NCI-H1694 treated with DMSO at 0.1 percent for 48 hours (cell line): ENCODE measurements at places on chromosomes 2 and 18.
A peak's percentile ranks its signal among the peaks of the same experiment; 100 is the strongest.

- no peak for DNase-seq
Observed at GRCh38 chr2:96537734-96538486, 1.4 kb downstream of the ARID5A start.

DNA sequence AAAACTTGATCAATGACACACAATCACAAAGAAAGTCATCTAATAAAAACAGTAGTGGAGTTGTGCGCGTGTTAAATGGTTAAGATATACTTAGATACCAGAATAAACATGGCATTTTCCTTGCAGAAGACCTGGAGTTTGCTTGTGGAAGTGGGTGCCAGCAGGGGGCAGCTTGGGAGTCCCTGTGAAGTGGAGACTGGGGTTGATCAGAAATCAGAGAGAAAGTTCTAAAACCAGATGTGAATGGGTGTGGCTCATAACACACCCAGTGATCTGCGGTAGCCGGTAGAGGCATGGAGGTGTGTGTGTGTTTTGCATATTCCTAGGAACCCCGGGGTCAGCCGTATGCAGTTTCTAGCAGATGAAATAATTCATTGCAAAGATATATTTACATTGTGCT lies 300.1 kb upstream of the TRIB2 start:
- DNase-seq, result no peak

- no peak for DNase-seq
Observed at GRCh38 chr2:212858496-212858895, 292.9 kb downstream of the IKZF2 start.

DNA sequence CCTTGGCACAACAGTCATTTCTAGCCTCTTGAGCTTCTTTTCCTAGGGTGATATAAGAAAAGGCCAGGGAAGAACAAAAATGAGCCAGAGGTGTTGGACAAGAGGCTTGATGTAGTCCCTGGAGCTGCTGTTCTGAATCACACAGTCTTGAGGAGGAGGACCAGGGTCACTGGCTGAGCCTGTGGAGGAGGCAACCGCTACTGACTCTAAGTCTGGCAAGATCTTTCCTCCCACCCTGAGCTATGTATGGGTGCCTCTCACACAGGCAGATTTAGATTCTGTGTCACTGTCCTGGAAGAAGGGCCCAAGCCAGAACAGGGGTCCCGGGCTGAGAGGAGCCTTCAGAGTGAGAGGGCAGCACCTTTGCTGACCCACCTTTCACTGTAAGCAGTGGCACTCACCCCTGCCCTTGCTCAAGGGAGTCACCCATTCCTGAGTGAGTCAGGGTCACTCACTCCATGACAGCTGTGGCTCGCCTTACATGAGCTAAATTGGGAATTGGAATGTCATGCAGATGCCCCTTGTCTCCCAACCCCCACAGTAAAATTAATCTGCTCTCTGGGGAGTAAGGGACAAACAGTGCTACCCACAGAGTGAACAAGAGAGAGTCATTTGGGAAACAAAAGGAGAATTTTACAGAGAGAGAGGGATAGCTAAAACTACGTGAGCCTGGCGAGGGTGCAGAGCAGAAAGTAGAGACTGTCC lies at the start of gene TRIM54:
TRIM54 (plus strand) TSS at position 575 of the 705 bp plus-strand sequence. CDS start 303 bp downstream, outside the sequence.
- DNase-seq, result no peak

DNA sequence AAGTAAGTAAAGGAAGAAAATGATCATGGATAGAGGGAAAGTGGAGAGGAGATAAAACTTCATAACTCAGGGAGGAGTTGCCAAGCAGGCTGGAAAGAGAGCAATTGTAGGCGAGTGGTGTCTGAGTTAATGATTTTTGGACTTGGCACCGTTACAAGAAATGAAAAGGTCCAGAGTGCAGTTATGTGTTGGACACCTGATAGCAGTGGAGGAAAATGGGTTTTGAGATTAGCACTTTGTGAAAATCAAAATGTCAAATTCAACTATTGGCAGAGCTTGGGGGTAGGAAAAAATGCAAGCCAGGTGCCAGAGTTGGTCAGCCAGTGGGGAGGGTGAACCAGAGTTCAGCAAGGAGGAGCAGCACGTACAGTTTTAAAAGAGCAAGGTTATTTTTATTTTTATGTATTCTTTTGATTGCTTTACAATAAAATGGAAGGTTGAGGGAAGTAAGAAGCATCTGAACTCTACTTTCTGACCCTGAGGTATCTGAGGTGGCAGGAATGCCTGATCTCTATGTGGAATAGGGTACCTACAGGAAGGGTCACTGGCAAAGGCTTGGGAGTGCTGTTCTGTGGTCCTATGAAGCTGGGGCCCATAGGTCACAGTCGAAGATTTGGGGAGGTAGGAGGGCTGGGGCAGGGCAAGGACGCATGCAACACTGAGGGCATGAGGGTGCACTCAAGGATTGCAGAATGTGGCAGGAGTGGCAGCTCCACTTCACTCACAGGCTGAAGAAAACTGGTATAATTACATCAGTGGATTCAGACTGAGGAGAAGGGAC lies 127.5 kb downstream of the CD8B2 start:
- DNase-seq, result no peak

GRCh38 chr2:199130501-199130900 lies 327.2 kb downstream of the SATB2 start:
- DNase-seq, result no peak

GRCh38 chr2:208135794-208136715 lies 6.4 kb upstream of the CRYGC start:
- DNase-seq, result no peak

DNA sequence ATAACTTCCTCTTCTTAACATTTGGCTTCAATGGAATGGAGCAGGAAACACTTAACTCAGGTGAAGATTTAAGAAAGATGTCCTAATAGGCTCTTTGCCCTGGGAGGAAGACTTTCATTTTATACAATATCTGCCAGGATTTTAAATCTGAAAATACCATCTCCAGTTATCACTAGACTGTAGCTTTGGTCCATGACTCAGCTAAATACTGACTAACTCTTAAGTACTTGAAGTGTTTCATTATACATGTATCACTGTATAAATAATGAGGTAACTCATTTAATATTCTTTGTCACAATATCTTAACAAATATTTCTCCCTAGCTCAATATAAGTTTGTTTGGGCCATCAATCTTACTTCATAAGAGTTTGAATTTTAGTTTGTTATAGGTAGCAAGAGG lies 34.7 kb downstream of the RBKS start:
- no peak for DNase-seq

GRCh38 chr2:5695654-5696403 lies 3.6 kb downstream of the SOX11 start:
- peak; percentile 58 for DNase-seq

DNA sequence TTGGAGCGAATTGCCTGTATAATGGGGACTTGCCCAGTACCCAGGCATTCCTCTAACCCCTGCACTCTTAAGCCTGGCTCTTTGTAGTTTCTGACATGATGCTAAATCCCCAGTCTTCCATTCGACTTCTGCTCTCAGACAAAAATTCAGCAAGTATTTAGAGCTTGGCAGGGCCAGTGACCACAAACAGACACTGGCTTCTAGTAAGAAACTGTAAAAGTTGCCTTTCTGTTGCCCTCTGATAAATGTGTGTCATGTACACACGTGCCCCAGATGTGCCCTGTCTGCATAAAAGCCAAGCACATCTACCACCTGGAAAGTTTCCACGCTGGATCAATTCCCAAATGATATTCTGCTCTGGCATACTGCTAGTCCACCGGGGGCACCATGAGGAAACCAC lies 18.0 kb downstream of the PAX3 start:
- no peak for DNase-seq

- no peak for DNase-seq
Observed at GRCh38 chr2:174704642-174705041, 59.6 kb downstream of the CHRNA1 start.

DNA sequence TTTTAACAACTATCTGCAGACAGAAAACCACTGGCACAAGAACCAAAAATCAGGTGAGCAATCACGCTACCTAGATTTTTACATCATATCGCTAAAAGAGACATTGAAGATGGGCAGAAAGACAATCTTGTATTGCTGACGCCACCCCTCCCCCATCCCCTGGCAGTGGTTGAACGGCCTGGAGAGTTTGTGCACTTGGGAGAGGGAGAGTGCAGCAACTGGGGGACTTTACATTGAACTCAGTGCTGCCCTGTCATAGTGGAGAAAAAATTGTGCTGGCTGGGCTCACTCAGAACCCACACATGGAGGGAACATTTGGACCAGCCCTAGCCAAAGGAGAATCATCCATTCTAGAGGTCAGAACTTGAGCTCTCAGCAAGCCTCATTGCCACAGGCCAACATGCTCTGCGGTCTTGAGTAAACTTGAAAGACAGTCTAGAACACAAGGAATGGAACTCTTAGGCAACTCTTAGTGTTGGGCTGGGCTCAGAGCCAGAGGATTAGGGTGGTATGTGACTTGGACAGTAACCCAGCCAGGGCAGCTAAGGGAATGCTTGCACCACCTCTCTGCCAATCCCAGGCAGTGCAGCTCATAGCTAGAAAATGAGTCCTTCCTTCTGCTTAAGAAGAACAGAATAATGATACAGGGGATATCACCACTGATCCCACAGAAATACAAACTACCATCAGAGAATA lies 220.0 kb upstream of the CYP26B1 start:
- DNase-seq, result no peak

GRCh38 chr18:75727456-75727855 lies 300.0 kb upstream of the SMIM21 start:
- DNase-seq, result peak; percentile 31

DNA sequence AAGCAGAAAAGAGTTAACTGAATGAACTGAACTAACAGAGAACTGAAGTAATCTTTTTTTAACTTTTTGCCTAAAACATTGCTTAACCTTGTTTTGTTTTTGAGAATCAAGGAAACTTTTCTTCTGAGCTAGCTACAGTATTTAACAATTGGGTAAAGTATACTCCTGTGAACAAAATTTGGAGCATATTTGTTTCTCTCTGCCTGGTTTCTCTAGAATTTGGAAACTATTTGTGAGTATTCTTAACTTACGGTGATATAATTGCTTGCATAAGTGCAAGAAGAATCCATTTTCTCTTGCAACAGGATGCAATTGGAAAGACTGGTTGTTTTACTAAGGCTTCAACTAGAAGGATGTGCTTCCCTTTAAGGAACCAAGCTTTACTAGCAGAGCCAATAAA lies 65.9 kb upstream of the FAM98A start:
- no peak for DNase-seq

- no peak for DNase-seq
Observed at GRCh38 chr2:43391201-43391877, 164.9 kb upstream of the ZFP36L2 start.

DNA sequence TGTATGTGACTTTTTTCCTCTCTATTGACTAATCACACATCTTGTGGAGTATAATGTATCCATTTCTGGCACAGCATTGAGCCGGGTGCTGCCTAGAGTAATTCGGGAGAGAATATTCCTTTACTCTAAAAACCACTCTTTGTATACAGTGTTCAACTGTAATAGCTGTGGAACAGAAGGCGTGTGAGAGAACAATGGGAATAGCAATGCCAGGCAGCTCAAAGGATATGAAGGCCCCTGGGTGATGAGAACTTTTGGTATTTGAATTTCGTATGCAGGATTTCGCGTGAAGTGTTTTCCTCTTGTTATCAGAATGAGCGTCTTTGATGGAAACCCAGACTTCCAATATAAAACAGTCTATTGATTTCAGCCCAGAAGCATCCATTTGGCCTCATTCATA lies 84.6 kb upstream of the MAP3K20 start:
- DNase-seq, result no peak

GRCh38 chr18:32804134-32804888 lies 31.5 kb upstream of the KLHL14 start:
- DNase-seq, result no peak

DNA sequence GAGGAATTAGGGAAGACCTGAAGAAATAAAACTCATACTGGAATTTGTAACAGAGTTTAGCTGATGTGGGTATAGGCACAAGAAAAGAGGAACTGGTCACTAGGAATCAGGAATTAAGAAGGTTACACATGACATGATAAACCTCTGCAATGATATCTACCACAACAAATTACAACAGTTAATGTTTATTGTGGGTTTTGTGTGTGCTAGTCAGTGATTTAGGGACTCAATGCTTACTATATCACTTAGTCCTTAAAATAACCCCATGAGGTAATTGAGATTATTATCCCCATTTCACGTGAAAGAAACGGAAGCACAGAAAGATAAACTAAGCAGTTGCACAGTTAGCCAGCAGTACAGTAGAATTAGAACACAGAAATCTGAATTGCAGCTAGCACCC lies 415.8 kb upstream of the ZEB2 start:
- DNase-seq, result no peak

DNA sequence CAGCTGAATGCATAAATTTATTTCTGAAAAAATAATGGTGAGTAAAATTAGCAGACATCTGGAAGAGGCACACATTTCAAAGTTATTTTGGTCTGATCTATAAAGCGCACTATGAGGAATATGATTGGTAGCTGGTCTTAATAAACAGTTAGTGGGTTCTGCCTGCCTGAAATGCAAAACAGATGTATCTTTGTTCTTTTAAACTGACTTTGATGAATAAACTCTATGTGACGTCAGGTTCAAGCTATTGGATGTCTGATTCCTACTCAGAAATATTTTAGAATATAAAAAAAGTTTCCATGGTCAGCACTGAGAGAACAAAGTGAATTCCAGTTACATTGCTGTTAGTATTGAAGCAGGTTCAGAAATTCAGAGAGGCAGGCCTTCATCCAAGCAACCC lies 136.4 kb downstream of the TPGS2 start:
- DNase-seq, result no peak

GRCh38 chr2:185952100-185952499 lies 213.5 kb downstream of the FSIP2 start:
- DNase-seq, result no peak

DNA sequence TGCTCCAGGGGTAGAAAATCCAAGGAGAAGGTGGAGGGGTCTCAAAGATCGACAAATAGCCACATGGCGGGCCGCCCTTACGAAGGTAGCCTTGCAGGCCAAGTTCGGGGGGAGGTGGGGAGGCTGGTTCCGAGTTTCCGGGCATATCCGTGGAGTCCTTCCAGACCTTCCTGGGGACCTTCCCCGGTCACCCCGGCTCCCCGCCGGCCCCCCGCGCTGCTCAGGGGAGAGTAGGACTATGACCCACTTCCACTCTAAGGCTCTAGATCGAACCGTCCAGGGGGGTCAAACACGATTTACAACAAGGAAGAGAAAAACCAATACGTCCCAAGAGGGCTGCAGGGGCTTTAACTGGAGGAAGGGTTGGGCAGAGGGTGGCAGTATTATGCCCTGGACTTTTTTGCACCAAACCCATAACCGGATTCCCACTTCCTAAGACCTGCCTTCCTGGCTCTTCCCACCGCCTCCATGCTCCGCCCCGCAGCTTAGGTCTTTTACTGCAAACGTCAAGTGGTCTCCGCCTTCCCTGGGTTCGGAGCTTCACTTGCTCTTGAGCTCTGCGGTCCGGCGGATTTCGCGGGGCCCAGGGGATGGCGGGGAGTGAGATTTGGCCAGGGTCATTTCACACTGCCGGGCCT lies 779 bp upstream of the LYPD6 start:
- peak; percentile 85 for DNase-seq
